Activated CD4-positive, alpha-beta T cell treated with anti-CD3 and anti-CD28 coated beads for 1 hour (primary cell): ENCODE measurements at places on chromosomes 2 and 18.

DNA sequence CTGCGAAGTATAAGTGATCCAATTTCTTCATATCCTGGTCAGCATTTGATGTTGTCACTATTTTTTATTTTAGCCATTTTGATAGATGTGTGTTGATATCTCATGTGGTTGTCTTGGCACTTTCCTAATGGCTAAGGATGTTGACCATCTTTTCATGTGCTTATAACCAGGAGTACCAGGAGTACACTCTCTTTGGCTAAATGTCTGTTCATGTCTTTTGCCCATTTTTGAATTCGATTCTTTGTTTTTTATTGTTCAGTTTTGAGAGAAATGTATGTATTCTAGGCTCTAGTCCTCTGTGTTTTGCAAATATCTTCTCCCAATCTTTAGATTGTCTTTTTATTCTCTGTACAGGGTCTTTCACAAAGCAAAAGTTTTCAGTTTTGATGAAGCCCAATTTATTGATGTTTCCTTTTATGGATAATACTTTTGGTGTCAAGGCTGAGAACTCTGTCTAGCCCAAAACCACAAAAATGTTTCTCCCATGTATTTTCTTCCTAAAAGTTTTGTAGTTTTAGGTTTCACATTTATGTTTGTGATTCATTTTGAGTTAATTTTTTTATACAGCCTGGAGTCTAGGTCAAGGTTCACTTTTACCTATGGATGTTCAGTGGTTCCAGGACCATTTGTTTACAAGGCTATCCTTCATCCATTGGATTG is 65.4 kb downstream of the SDC1 start:
- no peak for DNase-seq

- peak; percentile 18 for DNase-seq
Observed at GRCh38 chr2:189657867-189658266, 3.4 kb upstream of the ASNSD1 start.

GRCh38 chr2:210839450-210839849 is 283.1 kb downstream of the CPS1 start:
- no peak for DNase-seq

DNA sequence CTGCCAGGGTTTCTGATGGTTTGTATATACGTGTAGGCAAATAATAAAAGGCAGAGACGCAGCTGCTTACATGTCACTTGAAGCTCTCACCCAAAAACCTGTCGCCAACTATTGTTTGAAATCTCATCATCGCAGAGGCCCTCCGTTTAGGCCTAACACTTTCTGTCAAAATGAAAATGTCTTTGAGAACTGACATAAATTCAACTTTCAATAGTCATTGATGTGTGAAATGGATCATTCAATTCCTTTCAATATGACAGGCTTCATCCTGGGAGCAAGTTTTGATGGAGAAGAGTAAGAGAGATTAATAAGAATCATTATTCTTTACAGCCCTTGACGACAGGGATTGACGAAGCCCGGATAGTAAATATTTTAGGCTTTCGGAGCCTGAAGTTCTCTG is 2.7 kb downstream of the ACTG2 start:
- DNase-seq = no peak

- no peak for DNase-seq
Observed at GRCh38 chr18:3246635-3247239, 864 bp upstream of the MYL12A start.

DNA sequence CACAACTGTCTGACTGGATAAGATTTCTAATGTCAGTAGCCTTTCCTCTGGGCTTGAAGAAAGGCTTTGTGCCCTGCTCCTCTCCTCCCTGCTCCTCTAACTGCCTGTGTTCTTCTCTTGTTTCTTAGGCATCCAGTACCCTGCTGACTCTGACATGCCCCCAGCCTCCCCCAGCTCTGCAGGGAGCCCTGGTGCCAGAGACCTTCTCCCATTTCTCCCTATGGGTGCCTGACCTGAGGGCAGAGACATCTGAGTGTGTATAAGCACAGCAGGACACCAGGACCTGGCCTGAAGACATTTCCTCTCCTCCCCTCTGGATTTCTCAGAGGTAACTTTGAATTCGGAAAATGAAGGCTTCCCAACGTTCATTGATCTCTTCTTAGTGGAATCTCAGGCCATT is 23.6 kb downstream of the RNF144A start:
- no peak for DNase-seq

DNA sequence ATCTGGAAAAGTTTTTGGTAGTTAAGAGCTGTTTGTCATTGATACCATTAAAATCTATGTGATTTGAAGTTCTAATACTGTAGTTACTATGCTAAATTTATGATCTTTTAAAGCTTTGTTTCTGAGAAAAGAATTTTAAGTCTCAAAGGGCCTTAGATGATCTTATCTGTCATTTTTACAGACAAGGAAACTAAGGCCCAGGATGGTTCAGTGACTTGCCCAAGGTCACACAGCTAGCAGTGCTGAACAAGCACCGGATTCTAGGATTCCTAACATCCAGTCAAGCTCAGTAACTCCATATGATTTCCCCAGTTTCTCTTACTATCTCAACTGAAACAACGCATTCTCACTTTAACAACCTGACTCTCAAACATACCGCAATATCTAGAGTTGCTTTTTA is 37.7 kb downstream of the PELI1 start:
- DNase-seq = no peak

- no peak for DNase-seq
Observed at GRCh38 chr2:146189541-146189940, 1655.3 kb upstream of the ACVR2A start.

- no peak for DNase-seq
Observed at GRCh38 chr18:48852794-48853193, 98.0 kb downstream of the SMAD7 start.

DNA sequence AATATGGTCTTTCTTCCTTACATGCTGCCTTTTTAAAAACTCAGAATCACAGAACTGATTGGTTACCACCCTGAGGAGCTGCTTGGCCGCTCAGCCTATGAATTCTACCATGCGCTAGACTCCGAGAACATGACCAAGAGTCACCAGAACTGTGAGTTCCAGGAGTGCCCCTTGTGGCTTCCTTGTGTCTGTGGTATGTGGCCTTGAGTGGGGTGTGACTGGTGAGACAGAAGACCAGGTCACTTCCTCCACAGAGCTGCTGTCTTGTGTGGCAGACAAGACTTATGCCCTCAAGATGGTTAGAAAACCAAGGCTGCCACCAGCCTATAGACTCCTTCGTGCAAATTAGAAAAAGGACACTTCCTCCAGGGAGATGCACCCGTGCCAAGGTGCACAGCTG is 72.6 kb downstream of the EPAS1 start:
- DNase-seq = no peak

GRCh38 chr18:8938817-8939216 is 163.7 kb upstream of the NDUFV2 start:
- DNase-seq = no peak

GRCh38 chr18:9643549-9643948 is 29.2 kb upstream of the PPP4R1 start:
- no peak for DNase-seq

- no peak for DNase-seq
Observed at GRCh38 chr2:111219285-111219684, 98.6 kb downstream of the BCL2L11 start.
